ENCODE measurements at places on chromosomes 7 and 10.

DNA sequence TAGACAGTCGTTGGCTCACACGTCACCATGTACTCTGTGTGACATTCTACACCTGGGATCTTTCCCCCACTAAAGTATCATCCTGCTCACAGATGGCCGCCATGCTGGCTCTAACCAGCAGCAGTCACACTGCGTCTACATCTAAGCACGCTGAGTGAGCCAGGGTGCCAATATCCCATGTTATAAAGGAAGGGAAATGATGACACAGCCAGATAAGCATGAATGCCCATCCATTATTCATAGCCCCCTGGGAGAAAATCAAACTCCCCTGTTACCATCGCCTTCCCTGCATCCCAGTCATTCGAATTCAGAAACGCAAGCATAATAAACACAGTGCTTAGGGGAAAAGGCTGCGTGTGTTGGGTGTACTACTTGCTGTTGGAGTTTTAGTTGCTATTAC lies 698.2 kb upstream of the AUTS2 start:
- no peak for DNase-seq

- DNase-seq, result peak; percentile 25
Observed at GRCh38 chr10:73576178-73576889, 14.8 kb downstream of the USP54 start.

DNA sequence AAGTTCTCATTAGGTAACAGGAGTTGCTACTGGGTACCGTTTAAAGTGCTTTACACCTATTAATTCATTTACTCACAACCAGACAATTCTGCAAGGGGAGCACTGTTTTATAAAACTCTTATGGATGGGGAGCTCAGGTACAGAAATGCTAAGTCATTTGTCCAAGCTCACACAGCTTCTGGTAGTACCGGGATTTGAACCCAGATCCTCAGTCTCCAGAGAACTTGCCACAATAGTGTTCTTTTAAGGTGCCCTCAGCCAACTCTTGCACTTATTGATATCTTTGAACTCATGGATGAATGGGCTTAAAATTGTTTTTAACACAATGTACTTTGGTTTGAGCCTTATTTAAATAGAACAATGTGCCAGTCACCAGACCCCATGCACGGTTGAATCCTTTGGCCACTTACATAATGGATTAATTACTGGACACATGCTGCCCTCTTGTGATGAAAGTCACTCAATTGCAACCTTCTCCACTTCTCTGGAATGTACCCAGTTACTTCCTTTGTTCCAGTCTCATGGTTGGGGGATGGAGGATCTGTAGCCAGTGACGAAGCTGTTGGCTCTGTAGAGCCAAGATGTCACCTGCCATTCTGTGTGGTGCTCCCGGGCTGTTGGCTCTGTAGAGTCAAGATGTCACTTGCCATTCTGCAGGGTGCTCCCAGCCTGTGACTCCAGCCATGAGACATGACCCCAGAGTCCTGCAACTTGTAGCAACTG lies 65.6 kb downstream of the NOD1 start:
- DNase-seq, result peak; percentile 95

DNA sequence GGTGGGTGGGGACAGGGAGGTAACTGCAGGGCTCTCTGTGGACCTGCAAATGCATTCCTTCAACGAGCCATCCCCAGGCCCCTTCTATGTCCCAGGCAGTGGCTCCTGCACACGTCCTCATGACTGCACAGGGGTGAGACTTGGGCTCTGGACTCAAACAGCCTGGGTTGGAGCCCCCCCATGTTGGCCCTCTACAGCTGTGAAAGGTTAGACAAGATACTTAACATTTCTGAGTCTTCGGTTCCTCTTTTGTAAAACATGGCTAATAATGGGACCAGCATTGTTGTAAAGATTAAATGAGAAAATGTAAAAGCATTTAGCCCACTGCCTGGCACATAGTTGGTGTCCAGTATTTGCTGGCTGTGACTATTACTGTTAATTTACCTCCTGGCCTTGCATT lies 41.8 kb downstream of the CHST3 start:
- no peak for DNase-seq

DNA sequence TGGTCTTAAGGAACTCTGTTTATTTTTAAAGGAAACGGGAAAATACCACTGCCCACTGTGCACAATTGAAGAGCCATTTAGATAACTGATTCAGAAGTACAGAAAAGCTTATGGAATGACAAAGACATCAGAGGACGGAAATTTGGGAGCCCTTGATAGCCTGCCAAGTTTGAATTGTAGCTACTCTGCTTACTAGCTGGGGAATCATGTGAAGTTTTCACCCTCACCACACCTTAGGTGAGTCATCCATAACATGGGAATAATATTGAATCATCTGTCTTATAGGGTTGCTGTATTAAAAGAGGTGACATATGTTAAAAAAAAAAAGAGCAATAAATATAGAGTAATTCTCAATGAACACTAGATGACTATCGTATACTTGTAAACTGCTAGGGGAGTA lies 1104.2 kb downstream of the GATA3 start:
- no peak for DNase-seq

- no peak for DNase-seq
Observed at GRCh38 chr10:131833013-131833412, 67.8 kb upstream of the PPP2R2D start.

DNA sequence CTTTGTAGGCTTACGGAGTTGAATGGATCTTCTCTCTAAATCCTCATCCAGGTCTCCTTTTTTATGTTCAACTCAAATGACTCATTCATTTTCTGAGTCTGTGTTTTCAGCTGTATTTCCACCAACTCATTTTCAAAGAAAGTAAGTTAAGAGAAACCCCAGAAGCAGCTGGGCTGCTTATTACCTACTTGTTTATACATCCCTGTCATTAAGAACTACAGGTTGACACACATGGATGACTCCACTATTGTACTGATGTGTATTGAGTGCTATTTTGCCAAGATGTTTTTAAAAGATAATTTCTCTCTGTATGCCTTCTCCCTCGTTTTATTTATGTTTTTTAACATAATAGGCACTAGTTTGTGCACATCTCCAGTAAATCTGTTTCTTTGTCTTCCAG lies 41.9 kb downstream of the DGKI start:
- no peak for DNase-seq

- no peak for DNase-seq
Observed at GRCh38 chr10:18684416-18684815, 25.2 kb downstream of the ARL5B start.

DNA sequence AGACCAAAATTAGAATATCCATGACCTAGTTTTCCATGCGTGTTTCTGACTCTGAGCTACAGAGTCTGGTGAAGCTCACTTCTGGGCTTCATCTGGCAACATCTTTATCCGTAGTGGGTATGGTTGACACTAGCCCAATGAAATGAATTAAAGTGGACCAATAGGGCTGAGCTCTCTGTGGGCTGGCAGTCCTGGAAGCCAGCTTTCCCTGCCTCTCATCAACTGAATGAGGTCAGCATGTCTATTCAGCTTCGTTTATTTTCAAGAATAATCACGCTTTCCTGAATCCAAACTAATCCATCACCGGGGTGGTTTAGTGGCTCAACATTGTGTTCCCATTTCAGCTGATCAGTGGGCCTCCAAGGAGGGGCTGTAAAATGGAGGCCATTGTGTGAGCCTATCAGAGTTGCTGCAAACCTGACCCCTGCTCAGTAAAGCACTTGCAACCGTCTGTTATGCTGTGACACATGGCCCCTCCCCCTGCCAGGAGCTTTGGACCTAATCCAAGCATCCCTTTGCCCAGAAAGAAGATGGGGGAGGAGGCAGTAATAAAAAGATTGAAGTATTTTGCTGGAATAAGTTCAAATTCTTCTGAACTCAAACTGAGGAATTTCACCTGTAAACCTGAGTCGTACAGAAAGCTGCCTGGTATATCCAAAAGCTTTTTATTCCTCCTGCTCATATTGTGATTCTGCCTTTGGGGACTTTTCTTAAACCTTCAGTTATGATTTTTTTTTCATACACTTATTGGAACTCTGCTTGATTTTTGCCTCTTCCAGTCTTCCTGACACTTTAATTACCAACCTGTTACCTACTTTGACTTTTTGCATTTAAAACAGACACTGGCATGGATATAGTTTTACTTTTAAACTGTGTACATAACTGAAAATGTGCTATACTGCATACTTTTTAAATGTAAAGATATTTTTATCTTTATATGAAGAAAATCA lies 35.5 kb downstream of the CAV1 start:
- no peak for DNase-seq

DNA sequence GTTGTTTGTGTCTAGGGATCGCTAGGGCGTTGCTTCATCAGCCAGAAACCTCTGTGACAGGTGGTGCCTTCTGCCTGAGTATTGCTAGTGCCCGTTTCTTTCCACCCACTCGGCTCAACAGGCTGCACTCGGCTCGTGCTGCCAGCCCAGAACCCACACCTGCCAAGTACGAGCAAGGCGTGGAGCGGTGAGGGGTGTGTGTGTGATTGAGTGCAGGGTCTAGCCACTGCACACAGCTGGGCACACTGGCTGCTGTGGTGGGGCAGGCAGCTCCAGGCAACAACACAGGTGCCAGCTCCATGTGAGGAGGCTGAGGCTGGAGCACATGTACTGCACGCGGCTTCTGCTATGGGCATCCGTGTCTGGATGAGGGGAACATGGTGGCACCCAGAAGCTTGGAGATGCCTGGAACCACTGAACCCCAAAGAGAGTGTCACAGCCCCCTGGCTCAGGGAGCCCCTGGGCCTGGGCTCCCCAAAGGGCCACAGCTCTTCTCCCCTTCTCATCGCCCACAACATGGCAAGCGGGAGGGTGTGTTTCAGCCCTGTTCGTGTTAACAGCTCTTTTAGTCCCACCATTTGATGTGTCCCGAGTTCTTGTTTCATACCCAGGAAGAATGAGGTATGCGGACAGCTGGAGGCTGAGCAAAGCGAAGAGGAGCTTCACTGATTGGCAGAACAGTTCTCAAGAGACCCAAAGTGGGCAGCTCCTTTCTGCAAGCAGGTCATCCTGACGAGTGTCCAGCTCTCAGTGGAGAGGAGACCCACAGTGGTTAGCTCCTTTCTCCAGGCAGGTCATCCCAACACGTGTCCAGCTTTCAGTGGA lies 78.1 kb downstream of the HDAC9 start:
- no peak for DNase-seq

DNA sequence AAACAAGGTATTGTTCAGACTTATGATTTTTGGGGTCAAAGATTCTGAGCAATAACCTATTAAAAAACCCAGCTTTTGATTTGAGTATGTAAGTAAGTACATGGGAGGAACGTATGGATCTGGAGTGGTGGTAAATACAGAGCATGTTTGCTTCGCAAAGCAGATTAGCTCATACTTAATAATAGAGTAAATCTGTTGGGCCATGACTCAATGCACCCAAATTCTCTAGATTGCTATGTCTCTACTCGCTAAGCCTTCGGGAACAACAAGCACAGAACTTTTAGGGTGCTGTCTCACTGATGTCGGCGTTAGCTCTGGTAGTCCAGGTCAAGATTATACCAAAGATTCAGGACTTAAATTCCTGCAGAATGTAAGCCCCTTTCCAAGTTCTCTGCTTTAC lies 807 bp upstream of the MINPP1 start:
- no peak for DNase-seq

GRCh38 chr10:16195178-16195769 lies 241.5 kb upstream of the PTER start:
- DNase-seq, result no peak

GRCh38 chr7:99124751-99125504 lies 19.0 kb downstream of the SMURF1 start:
- no peak for DNase-seq
